ENCODE measurements at places on chromosomes 2 and 18. TPM values are rescaled to one million over a fixed set of nuclear protein-coding genes. Genes with fewer than 3 reads are reported as not detected.

The BOLL gene
- total RNA-seq = 0.45 TPM

GRCh38 chr2:12661489-12661888 is 55.2 kb upstream of the TRIB2 start:
- DNase-seq = no peak

DNA sequence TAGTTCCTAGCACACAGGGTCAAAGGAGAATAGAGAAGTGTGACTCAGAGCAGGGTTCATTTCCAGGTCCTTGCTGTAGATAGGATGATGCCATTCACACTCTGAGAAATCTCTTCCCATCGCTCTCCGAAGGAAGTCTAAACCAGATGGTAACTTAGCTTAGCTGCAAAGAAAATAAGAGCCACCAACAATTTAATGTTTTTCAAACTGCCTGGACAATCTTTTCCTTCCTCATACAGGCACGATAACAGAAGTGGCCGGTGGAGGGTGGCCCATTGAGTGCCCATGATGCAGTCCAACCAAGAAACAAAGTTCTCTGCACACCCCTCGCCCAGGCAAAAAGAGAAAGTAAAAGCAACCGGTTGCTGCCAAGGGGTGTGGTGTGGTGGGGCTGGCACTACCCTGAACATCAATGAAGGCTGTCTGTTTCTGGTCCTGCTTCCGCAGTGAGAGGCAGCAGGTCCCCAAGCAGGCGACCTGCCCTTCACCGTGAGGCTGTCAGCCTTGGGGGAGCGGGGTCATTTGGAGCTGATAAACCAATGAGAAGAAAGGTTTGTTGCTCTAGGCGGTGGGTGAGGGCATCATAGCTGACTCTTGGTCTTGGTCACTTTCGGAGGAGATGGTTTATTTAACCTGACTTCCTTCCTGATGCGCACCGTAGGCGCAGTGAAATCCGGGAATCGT is 105.6 kb upstream of the CD302 start:
- DNase-seq = peak; percentile 63

GRCh38 chr2:2536416-2537056 is 205.5 kb upstream of the MYT1L start:
- DNase-seq = no peak

DNA sequence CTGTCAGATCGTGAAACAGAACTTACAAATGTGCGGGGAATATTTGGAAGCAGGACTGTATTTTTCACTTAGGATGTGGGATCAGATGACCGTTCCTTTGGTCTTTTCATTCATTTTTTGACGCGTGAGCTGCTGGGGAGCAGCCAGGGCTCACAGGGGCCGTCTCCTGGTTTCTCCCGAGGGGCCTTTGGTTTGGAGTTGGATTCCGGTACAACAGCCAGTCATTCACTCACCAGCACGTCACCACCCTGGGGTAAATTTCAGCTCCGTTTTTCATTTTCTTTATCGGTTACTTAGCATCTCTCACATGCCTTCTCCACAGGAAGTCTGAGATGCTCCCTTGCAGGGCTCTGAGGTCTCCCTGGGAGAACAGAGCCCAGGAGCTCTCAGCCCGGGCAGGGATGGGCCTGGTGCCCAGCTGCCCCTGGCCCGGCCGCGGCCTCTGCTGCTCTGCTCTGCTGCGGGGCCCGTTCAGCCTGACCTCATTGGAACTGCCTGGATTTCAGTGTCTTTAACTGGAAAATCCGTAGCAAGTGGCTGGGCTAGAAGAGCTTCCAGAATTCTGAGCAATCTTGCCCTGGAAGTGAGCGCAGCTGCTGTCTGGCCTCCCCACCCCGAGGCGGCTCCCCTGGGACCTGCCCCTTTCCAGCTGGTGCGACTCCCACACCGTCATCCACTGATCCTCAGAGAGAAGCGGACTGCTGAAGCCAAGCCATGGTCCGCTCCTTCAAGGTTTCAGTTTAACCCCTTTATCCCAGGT is 335.6 kb downstream of the EIPR1 start:
- no peak for DNase-seq

DNA sequence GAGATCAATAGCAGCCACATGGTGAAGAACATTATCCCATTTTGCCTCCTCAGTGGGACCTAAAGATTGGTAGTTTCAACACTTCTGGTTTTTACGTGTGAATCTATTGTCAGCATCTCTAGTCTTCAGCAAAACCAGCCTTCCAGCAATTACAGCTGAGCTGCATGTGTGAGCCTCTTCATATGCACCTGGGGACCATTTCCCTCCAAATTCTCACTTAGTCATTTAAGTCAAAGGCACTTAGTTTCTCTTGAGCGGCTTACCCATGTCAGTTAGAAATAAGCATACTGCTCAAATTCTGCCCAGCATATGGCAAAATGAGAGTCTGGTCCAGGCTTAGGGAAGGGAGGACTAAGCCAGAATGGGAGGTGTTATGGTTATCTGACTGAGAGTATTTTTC is 99.7 kb upstream of the NXPH2 start:
- no peak for DNase-seq

DNA sequence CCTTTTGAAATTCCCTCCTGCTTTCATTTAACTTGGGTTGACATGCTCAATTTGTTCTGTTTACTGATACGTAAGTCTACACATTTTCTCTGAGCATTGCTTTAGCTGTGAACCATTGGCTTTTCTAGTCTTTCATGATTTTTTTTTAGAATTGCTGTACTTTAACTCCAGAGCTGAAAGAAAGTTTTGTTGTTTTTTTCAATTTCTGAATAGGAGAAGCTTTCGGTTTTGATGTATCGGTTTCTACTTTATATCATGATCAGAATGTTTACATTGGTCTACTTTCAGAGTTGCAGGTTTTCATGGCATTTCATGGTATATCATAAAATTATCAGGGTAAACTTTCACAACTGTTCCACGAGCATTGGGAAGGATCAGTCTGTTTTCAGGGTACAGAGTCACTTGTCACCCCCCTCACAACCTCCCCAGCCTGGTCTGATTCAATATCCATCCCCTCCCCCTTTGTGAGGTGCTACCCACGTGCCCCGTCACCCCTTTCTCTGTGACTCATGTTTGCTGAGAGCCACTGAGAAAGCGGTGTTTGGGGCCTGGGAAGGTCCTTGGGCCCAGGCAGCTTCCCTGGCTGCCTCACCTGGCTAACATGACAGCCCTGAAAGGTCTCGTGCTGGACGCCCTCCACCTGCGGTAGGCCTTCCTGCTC is 7.0 kb downstream of the ASTL start:
- DNase-seq = no peak

- DNase-seq = no peak
Observed at GRCh38 chr2:158650646-158651357, 144.3 kb upstream of the DAPL1 start.

The FNDC4 gene
- 4.7 TPM for total RNA-seq

The STAT1 gene
- 38.0 TPM for total RNA-seq

- no peak for DNase-seq
Observed at GRCh38 chr18:2338601-2339000, 232.7 kb downstream of the METTL4 start.

DNA sequence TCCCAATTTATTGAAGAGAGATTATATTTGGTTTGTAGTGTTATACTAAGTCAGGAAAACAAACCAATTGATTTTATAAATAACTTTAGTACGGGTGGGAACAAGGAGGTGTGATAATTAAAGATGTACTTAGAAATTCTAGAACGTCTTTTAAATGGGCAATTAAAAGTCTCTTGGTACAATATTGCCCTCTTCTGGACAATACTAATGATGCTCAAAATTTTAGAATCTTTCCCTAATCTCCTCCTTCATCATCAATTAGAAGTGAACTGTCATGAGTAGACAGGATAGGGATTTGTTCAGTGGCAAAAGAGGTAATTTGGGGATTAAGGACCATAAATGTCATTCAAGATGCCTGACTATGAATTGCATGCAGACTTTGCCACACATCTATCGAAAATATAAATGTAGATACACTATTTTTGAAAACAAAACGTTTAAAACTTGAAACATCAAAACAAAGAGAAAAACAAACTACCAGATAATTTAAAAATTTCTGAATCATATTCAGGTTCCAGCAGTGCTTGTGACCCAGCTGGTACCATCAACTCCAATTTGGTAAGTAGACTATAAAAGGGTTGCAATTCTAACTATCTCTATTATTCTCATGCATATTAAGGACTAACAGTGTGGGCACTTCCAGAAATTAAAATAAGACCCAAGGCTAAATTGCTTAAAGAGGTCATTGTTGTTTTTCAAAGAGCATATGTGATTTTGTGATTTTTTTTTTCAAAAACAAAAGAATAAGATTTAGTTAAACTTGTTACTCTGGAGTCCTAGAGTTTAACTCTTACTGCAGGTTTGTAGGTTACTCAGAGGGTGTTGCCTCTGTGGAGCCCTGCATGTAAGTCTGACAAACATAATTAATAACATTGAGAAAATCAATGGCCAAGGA is 123.5 kb downstream of the LAMA3 start:
- no peak for DNase-seq

GRCh38 chr2:44928483-44929158 is 12.9 kb upstream of the SIX3 start:
- DNase-seq = no peak

DNA sequence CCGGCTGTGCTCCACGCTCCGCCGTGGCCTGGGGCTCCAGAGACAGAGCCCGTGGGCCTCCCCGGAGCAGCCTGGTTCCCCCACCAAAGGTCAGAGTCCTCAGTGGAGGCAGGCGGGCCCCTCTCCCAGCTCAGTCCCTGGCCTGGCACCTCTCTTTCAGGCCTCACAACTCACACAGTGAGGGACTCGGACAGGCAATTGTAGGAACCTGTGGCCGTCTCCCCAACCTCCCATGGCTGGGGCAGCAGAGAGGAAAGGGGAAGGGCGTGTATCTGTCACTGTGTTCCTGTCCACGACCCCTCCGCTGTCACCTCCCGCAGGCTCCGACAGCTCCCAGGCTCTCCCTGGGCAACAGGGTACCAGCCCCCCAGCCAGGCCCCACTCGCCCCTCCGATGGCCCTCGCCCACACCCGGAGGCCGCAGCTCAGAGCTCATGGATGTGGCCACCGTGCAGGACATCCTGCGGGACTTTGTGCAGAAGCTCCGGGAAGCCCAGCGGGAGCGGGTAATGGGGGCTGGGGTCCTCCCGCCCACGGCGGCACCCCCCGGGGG is 32.4 kb upstream of the SNED1 start:
- DNase-seq = no peak

DNA sequence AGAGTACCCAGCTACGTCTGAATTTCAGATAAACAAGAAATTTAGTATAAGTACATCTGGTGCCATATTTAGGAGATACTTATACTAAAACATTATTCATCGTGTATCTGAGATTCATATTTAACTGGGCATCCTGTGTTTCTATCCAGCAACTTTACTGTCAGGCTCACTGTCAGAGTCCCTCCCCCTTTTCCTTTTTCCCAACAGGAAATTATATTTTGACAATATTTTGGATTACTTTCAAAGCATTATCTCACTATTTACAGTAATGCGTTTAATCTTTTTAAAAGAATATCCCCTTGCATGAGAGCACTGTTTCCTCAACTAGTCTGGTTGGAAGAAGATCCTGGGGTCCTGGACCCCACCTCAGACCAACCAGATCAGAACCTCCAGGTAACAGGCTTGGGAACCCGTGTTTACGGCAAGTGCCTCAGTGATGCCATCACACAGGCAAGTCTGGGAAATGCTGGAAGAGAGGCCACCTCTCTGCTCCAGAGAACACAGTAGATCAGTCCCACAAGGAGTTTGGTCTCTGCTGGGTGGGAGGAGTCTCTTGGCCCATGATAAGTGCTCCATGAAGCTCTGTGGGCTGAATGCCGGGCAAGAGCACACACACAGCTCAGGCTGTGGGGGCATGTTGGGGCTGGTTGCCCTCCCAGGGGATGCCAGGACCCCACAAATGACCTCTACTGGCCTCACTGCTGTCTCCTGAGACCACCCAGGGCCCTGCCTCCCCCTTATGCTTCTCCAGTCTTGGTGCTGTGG is 84.2 kb upstream of the UXS1 start:
- no peak for DNase-seq

The XDH gene
- 0.13 TPM for total RNA-seq

All from thyroid gland (tissue), 4 donors.